Stimulated activated CD8-positive, alpha-beta memory T cell treated with anti-CD3 and anti-CD28 coated beads, Interleukin-7, amount 100 ng/mL, for 4 hours (primary cell): ENCODE measurements at places on chromosomes 5 and 9.

GRCh38 chr5:4294878-4295277 lies 699.2 kb downstream of the IRX1 start:
- DNase-seq: no peak

DNA sequence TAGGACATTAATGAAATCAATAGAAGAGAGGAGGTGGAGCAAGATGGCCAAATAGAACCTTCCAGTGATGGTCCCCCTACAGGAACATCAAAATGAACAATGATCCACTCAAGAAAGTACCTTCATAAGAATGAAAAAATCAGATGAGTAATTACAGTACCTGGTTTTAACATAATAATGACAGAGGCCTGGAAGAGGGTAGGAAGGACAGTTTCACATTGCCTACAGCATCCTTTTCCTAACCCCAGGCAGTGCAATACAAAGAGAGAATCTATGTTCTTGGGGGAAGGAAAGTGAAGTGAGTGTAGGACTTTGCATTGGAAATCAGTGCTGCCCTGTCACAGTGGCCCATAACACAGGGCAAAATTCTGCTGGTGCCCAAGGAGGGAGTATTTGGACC lies 81.2 kb upstream of the SPTLC1 start:
- DNase-seq: no peak

GRCh38 chr5:123094919-123095797 lies 6.1 kb downstream of the PRDM6 start:
- DNase-seq: no peak

DNA sequence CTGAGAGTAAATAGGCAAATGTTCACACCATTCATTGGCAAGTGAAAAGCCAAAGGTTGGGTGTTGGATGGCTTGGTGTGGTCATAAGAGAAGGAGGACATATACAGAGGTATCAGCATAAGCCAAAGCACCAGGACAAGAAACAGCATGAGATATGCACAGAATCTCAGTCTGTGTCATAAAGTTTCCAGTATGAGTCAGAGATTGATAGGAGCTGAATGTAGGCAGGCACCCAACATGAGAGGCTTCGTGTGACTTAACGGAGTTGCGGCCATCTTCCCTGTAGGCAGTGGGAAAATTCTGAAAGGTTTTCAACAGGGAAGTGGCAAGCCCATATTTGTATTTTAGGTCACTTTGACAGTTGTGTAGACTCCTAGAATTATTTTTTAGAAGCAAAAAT lies 54.5 kb downstream of the SNCAIP start:
- DNase-seq: no peak

DNA sequence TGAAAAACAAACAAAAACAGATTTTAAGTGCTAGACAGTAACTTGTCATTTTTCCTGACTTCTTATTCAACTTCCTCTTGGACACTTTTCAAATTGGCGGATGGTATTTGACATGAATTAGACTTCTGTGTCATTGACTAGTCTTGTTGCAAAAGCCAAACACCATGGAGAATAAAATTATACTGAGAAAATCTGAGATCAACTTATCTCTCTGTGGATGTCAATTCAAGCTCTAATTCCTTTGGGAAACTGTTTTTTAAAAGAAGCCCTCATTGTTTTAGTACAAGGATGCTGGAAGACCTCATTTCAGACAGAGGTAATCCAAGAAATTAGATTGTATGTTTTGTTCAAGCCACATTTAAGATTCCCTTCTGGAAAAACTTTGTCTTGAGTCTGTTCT lies 831.0 kb downstream of the SEMA5A start:
- no peak for DNase-seq

GRCh38 chr5:78345485-78345884 lies 14.9 kb upstream of the SCAMP1 start:
- no peak for DNase-seq

DNA sequence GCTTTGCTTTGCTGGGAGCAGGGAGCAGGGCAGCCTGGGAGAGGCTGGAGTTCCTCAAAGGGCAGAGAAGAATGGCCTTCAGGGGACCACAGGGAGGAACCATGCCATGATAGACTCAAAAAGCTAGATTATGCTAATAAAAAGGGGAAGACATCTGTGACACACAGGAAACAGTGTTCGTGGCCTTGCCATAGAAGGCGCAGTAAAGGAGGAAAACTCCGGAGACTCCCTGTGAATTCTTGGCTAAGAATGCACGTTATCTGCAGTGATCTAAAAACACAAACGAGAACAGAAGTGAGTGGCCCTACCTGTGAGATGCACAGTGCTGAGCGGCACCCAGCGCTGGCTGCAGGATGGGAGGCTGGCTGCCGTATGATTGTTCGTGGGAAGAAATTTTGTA lies 15.9 kb upstream of the LTC4S start:
- DNase-seq: no peak

GRCh38 chr5:98904780-98905179 lies 24.0 kb downstream of the CHD1 start:
- no peak for DNase-seq

- DNase-seq: no peak
These were observed 336.6 kb upstream of the PIK3R1 start for GRCh38 chr5:67878933-67879332.

GRCh38 chr5:172243302-172243701 lies 40.3 kb downstream of the UBTD2 start:
- DNase-seq: no peak

DNA sequence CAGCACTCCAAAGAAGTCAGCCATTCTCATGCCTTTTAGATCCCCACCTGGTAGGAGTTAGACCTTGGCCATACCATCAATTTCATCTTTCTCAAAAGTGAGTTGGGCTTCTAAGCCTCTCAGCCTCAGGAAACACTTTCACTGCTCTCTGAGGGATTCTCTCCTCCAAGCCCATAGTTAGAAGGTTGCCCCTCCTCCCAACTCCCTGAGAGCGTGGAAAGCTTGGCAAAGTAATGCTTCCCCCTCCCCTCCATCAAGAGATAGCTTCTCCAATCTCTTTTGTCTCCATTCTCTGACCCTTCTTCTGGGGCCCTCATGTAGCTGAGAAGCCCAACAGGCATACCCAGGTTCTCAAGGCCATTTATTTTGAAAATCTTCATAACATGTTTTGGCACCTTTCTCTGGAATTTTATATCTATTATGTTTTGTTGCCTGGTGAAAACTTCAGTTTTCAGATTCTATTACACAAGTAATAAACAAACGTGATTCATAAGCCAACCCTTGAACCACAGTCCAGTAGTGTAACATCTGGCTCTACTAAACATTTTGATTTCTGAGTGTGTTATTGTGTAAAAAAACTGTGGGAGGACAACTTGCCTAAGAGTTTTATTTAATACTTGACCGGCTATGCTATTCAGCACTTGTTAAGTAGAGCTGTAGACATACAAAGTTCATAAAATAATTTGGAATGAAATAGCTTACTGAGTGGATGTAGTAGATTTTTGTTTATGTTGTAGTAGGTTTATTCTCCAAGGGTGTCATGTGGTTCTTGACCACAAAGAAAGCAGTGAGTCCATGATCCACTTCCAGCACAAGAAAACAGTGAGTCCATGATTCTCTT lies 17.1 kb downstream of the LVRN start:
- no peak for DNase-seq

GRCh38 chr5:39373791-39374190 lies 9.5 kb upstream of the C9 start:
- DNase-seq: no peak
